ENCODE measurements at places on chromosomes 3 and 15.
A peak's percentile ranks its signal among the peaks of the same experiment; 100 is the strongest.

GRCh38 chr3:14803101-14803980 is 15.4 kb upstream of the FGD5 start:
- no peak for DNase-seq

DNA sequence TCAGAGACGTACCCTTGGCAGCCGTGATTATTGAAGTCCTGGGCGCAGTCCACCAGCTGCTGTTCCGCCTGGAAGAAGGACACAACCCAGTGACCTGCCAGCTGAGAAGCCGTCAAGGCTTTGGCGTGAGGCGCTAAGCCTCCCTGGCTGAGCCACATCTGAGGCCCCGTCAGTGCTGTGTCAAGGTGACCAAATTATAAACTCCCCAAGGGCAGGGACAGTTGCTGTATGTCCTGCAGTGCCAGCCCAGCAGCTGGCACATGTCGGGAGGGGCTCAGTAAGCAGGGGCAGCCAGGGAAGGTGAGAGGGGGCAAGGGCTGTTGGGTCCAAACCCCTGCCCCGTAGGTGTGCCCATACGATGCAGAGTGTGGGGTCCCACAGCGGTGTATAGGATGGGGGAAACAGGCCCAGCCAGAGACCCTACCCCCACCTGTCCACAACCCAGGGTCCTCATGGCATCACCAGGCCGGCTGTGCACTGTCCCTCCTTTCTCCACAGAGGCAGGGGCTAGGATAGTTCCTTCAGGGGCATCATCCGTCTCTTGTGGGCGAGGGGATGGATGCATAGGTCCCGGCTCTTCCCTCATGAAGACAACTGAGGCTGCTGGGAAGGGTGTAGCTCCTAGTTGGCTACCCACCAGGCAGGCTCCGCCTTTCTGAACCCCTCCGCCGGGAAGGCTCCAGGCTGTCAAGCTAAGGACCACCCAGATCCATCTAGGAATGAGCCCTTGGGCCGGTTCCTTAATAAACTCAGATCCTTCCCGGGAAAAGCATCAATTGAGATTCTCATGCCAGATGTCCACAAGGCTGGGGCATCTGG is 13.2 kb downstream of the CTSH start:
- no peak for DNase-seq

GRCh38 chr3:78022232-78022631 is 982.3 kb downstream of the ROBO2 start:
- no peak for DNase-seq

- DNase-seq = no peak
Observed at GRCh38 chr3:66200786-66201185, 20.0 kb upstream of the SLC25A26 start.

DNA sequence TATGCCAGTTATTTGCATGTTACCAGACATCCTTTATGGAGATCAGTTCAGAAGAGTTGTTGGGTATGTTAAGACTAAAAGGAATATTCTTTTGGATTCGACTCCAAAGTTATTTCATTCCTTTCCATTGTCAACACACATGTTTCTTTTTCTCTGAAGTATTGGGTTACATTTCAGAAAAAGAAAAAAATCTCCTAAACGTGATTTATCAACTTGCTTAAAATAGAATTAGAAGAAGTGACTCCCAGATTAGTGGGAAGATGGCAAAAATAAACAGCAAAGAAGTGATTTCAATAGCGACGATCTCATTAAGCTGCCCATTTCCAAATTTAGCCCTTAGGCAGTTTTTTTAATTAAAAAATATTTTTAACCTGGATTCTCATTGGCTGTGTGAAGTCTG is 85.4 kb downstream of the TIGIT start:
- no peak for DNase-seq

- no peak for DNase-seq
Observed at GRCh38 chr3:126106336-126107202, 22.6 kb upstream of the SLC41A3 start.

DNA sequence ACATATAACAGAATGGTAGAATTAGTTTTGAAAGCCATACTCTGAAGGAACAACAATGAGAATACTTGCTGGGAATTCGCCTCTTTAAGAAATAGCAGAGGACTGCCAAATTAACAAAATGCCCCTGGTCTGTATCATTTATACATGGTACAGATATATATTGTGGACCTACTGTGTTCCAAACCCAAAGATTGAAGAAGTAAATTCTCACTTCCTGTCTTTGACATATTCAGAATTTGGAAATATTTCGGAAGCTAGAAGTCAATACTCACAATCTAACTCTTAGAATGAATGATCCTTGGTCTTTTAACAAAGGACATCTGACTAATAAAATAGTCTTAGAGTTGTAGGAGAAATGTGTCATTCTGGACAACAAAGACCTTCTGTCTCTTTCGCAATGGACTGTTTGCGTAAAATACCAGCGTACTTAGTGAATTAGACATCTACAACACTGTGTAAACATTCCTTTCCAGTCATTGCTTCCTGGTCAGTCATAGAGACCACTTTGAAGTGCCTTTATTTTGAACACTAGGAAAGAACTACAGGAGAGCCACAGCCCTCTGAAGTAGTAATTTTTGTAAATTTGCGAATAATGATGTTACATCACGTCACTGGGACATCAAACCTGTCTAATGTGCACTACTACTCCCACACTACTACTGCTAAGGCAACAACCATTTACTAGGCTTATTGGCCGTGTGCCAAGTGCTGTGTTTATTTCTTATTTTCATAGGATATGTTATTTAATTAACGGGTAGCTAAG is 68.0 kb downstream of the CHL1 start:
- no peak for DNase-seq

DNA sequence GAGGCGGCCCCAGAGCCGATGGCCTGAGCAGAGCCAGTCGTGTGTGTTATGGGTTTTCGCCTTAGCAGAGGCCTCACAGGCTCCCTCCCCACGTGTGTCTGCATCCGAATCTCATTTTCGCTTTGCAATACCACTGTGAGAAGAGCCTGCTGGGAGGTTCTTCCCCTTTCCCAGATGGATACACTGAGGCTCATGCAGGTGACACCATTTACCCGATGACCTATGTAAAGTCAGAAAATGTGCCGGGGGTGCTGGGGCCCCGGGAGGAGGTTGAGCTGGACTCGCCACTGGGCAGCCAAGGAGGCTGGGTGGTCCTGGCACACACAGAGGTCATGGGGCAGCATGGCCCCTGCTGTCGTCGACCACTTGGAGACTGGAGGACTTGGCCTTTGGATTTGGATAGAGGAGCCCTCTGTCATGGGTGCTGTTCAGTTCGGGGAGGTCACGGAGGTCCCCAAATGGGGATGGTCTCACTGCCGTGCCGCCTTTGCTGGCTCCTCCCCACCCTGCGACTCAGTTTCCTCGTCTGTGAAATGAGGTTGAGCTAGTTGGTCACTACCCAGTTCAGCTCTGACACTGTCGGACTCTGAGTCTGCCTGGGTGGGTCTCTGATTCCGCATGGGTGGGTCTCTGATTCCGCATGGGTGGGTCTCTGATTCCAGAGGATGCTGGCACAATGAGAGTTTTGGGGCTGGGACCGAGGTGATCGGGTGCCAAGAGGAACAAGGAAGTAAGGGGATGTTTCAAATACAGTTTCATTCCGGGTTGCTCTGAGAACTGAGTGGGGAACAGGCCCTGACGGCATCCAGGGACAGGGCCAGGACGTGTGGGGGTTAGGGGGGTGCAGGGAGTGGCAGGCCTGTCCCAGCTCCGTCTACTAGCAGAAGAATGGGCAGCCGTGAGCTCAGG is 23.2 kb upstream of the MUC4 start:
- DNase-seq = no peak

DNA sequence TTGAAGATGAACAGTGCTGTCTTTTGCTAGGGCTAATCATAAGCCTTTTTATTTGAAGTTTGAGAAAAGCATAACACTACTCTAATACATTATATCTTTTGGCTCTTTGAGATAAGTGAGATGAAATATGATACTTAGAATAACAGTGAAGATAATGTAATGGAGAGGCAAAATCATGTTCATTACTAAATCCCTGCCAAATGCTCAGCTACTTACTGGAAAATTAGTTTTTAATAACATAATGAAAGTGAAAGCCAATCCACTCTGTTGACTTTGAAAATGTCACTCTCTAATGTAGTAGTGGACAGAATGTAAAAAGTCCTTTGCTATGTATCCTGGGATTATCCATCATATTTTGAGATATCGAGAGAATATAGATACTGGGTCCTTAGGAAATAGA is 35.9 kb upstream of the MYH15 start:
- DNase-seq = no peak

- peak; percentile 29 for DNase-seq
Observed at GRCh38 chr3:100210772-100211135, 50.0 kb upstream of the TBC1D23 start.

DNA sequence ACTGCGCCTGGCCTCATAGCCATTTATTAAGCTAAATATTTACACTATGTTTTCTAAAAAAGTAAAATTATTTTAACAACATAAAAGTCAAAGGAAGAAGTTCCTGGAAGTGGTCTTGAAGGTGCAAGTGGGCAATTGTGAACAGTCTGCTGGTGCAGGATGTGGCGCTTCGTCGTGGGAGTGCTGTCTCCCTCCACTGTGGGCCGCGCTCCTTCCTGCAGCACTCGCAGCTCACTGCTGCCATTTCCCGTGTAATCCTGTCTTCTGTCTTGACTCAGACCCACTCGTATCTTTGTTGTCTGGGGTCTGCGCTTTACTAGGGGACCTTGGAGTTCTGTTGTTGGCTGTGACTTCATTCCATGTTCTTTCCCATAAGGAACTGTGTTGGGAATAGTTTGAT is 56.3 kb downstream of the APBA2 start:
- no peak for DNase-seq

DNA sequence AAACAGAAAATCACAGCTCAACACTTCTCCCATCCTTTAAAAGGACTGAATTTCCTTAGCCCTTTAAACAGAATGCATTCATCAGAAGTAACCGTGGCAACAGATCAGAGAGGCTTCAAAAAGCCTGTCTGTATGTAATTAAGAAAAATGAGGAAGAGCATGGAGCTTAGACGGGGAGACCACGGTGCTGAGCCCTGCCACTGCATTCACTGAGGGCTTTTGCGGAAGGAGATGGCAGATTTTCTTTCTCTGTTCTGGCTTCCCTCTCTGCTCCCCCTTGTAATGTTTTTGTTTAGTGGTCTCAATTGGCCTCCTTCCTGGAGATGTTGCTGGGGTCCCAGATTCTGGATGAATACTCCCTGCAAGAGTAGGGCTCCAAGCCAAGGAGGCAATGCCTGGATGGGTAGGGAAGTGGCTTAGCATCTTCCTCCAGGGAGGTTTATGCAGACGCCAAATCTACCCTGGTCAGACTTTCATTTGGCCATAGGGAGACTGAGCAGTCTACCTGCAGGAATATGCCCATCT is 332.9 kb downstream of the EPHB1 start:
- no peak for DNase-seq

DNA sequence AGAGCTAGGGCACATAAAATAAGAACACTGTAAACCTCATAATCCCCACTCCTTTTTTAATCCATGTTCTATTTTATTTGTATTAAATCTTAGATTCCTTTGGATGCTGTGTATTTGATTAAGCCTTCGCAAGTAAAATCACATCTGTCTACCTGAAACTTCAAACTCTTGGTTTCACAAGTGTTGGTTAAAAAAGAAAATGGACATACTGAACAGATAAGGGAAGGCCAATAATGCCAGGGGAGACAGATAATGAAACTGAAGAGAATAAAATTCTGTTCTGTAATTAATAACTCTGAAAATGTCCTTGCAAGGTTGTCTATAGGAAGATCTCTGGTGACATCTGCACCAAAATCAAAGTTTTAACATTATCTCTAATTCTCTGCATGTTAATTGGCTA is 114.2 kb downstream of the ULK4 start:
- no peak for DNase-seq

DNA sequence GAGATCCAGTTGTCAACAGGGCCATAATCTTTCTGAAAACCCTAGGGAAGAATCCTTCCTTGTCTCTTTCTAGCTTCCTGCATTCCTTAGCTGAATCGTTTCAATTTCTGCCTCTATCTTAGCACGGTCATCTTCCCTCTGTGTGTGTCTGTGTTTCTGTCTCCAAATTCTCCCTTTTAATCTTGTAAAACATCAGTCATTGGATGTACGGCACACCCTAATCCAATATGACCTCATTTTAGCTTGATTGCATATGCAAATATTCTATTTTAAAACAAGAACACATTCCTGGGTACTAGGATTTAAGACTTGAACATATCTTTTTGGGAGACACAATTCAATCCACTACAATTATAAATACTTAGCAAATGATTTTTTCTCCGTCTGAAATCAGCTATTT is 600.3 kb downstream of the GBE1 start:
- DNase-seq = no peak

DNA sequence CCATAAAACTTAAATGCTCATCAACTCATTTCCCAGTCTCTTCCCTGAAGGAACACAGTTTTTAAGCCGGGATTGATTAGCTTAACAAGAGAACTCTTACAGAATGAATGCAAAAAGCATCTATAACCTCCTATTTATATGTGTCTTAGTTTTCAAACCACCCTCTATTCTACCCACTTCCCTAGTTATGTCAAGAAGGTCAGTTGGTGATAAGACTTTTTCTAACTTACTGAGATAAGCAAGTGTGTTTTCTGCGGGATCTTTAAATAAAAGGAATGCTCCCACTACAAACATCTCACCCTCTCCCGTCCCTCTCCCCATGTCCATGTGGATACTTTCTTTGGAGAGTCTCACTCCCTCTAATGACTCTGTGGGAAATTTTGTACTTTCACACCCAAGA is 218.5 kb downstream of the SV2B start:
- DNase-seq = no peak
